Glomerular endothelial cell (primary cell): ENCODE measurements at places on chromosomes 5 and 9.
A peak's percentile ranks its signal among the peaks of the same experiment; 100 is the strongest.

DNA sequence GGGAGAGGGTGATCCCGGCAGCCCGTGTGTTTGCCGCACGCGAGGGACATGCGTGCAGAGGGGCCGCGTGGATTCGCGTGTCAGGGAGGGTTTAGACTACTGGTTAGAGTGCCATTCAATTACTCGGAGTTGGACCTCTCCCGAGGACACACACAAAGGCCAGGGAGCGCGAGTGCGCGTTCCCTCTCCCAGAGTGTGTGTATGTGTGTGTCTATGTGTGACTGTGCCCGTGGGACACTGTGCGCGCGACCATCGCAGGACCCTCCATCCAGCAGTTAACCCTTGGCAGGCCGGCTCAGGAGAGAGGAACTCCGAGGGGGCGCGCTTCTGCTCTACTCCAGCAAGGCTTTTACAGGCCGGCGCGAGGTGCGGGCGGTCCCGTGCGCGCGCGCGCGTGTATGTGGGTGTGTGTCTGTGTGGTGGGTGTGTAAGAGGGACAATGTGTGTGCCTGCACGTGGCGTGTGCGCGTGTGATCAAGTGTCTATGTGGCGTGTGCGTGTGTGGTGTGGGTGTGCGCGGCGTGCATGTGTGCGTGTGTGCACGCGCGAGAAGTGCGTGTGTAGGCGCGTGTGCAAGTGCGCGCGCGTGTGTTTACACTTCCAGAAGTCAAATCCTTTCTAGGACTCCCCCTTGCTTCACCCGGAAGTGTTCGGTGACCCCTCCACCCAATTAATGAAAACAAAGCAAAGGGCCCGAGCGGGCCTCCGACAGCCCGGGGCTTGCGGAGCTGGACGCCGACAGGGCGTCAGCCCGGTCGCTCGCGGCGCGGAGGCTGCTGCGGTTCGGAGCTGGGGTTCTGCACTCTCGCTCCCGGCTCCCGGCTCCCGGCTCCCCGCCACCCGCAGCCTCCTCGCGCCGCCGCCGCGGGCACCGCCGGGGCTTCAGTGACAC lies 75.3 kb upstream of the TBCA start:
- DNase-seq: no peak

GRCh38 chr9:128026255-128026772 lies 40.8 kb downstream of the NAIF1 start:
- DNase-seq: no peak

DNA sequence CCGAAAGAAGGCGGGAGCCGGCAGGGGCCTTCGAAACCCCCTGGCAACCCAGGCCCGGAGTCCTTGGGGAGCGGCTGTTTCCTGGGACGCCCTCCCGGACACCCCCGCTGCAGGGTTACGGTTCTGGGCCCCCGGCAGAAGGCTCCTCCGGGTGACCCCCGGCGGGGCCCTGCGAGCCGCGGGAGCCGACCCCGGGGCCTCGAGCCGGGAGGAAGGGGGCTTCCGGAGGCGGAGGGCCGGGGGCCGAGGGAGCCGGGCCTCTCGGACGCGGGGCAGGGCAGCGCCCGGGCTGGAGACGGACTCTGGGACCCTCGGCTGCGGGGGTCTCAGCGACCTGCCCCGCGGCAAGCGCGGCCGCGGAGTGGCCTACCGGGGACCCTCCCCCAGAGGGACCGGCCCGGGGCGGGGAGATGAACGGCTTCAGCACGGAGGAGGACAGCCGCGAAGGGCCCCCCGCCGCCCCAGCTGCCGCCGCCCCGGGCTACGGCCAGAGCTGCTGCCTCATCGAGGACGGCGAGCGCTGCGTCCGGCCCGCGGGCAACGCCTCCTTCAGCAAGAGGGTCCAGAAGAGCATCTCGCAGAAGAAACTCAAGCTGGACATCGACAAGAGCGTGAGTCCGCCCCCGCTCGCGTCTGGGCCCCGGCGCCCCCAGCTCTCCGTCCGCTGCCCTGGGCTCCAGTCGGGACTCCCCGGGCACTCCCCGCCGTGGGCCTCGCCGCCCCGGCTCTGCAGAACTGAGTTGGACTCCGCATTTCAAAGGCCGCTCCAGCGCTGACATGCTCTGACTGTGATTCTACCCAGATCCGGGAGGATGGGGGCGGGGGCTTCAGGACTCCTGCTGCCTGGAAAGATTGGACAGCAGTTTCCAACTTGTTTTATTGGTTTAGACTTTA lies 645 bp downstream of the SAP30L start:
- DNase-seq: no peak

GRCh38 chr5:112196584-112196983 lies 222.5 kb downstream of the EPB41L4A start:
- no peak for DNase-seq

GRCh38 chr5:88836195-88836838 lies 46.7 kb downstream of the MEF2C start:
- DNase-seq: no peak

DNA sequence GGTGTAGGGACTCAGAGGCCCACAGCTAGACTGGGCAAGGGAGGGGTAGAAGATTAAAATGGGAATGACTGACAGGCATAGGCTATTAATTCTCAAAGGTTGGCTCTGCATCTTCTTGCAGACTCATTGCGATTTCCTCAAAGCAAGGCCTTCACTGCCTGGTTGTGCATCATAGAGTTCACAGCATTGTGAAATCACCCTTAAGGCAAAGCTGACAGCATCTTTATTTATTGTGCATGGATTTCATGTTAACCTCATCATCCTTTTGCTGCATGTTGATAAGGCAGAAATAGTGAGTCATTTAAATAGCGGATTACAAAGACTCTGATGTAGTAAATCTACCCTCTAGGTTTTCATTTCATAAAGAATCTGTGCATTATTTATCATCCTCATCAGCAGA lies 13.6 kb upstream of the PALM2AKAP2 start:
- DNase-seq: no peak

GRCh38 chr5:135498637-135498995 lies 37.1 kb downstream of the NEUROG1 start:
- DNase-seq: no peak

DNA sequence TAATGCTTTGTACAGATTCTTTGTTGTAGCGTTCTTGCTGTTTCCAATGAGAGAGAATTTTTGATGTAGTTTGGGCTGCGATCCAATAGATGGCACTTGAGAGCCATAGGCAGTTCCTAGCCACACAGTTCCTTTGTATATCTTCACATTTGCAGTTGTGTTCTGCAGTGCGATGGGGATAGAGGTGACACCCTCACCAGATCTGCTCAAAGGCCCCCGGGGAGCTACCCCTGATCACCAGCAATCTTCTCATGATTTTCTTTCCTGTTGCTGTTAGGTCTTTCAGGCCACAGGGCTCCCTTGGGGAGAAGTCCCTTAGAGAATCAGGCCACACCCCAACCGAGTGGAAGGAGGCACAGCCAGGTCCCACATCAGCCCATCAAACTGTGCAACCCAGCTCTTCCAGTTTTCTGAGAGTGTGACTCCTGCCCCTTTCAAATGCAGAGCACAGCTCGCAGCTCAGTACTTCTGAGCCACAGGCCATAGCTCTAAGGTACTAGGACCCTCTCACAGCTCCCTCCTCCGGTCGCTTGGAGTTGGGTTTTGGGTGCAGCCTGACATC lies 353.7 kb downstream of the SLCO4C1 start:
- DNase-seq: peak; percentile 9

GRCh38 chr5:171464829-171465228 lies 45.4 kb downstream of the FGF18 start:
- DNase-seq: no peak

DNA sequence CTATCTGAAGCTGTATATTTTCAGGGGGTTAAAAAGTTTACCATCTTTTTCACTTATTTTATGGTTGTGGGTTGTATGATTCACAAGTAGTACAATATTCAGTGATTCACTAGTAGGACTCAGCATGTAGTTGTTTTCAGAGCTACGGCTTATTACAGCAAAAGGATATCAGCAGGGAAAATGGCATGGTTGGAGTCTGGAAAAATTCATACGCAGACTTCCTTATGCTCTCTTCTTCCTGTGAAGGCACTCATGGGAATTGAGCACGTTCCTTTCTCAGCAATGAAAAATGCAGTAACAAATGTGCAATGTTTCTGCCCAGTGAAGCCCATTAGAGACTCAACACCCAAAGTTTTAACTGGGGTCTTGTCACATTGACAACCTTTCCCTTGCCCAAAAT lies 250.5 kb downstream of the KCNN2 start:
- no peak for DNase-seq

- DNase-seq: no peak
Observed at GRCh38 chr5:104096451-104096850, 533.9 kb upstream of the NUDT12 start.

DNA sequence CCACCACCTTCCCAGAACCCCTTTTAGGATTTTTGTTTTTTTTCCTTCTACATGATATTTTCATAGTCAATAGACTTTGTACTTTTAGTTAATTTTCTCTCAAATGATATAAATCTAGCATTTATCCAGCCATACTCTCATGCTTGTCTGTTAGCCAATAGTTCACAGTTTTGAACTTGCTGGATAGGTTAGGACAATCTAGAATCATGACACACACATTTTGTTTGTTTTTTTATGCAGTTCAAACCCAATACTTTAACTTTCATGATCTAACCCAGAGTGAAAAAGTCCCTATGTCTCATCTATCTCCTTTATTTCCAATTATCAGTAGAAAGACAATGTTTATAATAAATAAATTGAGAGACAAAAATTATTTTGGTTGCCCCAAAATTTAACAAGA lies 509.7 kb upstream of the DMAC1 start:
- no peak for DNase-seq

- no peak for DNase-seq
Observed at GRCh38 chr5:145887217-145887616, 14.4 kb upstream of the GRXCR2 start.

- no peak for DNase-seq
Observed at GRCh38 chr5:43432486-43433375, 20.5 kb upstream of the CCL28 start.

- no peak for DNase-seq
Observed at GRCh38 chr9:8331507-8332330, 532.1 kb upstream of the DMAC1 start.

- DNase-seq: no peak
Observed at GRCh38 chr5:151130235-151130921, 27.2 kb downstream of the ANXA6 start.

- no peak for DNase-seq
Observed at GRCh38 chr5:101163088-101163487, 260.0 kb upstream of the ST8SIA4 start.

DNA sequence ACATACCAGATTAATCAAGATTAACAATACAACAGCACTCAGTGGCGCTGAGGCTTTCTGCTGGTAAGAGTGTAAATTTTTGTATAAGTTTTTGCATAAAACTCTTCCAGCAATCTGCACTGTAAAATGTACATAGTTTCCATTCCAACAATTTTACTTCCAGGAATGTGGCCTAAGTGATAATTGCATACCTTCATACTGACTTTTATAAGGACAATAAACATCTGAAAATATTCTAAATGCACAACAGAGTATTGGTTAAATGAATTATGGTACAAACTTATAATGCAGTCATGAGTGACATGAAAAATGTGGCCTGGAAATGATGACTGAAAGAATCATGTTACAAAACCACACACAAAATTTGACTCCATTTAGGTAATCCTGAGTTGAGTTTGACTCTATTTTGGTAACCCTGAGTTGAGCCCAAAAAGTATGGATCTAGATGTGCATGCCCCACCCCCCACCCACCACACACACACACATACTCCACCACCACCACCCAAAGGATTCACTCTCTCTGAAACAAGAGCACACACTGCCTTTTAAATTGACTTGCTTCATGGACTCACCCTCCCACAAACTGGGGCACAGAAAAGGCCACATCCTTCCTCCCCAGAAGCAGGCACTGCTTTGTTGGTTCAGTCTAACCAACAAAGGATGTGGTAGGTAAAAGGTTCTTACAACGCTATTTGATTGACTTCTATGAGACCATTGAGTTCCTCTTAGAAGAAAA lies 137.6 kb downstream of the SUSD1 start:
- DNase-seq: no peak

DNA sequence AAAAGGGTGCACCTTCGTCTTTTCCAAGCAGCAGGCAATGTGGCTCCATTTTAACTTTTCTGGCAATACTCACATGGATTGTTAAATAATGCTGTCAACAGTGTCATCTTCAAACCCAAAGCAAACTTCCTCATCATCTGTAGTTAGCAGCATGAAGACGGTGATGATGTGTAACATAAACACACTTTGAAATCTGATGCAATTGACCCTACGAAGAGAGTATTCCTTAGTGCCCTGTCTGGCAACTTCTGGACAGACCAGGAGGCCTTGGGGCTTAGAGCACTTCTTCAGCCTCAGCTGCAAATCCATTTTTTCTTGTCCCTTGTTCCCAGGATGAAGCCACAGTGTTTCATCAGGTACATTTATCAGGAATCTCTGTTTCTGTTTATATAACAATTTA lies 149.1 kb downstream of the GHR start:
- DNase-seq: no peak

DNA sequence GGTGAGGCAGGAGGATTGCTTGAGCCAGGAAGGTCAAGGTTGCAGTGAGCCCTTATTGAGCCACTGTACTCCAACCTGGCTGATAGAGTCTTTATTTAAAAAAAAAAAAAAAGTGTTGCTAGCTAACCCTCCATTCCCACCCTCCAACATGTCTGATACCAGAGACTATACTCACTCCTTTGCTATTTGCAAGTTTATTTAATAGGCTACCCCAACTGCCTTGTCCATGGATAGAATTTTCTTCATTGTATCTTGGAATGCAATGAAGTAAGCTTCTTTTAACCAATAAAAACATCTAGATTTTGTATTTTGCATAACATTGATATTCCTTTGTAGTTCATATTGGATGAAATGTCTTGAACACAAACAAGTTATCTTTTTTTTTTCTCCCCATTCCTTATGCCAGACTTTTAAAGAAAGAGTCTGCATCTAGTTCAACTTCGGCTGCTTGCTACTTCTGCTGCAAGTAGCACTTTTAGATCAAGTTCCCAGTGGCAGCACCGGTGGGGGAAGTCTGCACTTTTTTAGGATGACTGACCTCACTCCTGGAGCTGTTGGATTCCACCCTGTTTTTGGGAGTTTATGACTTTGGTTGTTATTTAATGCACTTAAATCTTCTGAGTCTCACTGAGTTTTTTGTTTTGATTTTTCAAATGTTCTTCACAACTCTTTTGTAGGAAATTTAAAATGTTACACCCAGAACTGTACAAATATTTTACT lies 112.5 kb downstream of the UHRF2 start:
- no peak for DNase-seq

DNA sequence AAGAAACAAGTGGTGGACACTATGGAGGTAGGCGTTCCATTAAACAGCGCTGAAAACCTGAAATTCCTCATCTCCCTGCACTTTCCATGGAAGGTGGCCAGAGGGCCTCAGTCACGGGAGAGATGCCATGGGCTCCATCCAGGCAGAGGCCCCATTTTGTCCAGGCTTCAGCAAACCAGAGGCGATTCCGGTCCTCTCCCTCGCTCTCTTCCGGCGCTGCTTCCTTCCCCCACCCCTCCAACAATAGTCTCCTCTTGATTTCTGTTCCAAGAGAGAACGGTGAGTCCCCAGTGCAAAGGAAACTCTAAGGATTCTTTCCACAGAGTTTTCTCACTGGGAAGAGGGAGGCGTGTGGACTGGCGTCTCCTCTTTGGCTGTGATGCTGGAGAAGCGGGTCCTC lies 7.5 kb downstream of the ZNF366 start:
- no peak for DNase-seq
